ENCODE measurements at places on chromosomes 2 and 18.

GRCh38 chr18:68713796-68714195, 1.1 kb downstream of the TMX3 start:
- no peak for DNase-seq

GRCh38 chr2:21231985-21232384, 108.2 kb downstream of the TDRD15 start:
- DNase-seq: no peak

DNA sequence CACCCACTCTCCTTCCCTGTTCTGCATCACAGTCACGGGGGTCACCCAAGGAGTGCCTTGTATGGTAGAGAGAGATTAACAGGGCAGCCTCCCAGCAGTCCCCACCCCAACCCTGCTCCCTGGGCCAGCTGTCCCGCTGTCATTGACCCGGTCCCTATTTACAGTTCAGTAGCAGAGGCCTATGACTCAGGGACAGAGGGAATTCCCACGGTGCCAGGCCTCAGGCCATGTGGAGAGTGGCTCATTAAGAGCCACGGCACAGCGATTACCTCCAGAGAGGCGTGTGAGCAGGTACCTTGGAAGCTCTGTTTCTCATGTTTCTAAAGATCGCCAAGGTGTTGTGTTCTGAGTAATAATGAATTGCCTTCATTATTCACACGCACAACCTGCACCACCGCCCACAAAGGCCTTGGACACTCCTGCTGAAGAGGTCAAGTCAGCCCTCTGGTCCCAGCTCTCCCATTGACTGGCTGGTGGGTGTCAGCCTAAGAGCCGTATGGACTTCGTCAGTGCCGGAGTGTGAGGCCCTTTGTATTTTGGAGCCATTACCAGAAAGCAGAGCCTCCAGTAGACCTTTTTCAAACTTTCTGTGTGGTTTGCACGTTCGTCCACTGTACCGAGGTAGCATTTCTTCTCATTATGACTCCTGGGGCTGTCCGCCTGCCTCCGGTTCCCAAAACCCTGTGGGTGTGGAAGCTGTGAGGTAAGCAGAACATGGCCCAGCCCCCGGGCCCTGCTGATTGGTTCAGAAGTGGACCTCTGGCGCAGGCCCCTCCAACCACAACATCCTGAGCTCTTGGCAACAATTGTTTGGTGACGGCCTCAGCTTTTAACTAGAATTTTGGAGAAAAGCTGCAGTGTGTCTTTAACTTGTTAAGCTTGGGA, 47.0 kb downstream of the SERTAD2 start:
- DNase-seq: peak; percentile 80

- DNase-seq: no peak
These were observed 4.2 kb downstream of the TEX51 start for GRCh38 chr2:126902859-126903258.

GRCh38 chr18:22703883-22704585, 229.1 kb upstream of the RBBP8 start:
- DNase-seq: no peak

- DNase-seq: no peak
These were observed 296.5 kb upstream of the GYPC start for GRCh38 chr2:126359494-126359893.

GRCh38 chr2:222477962-222478608, 53.7 kb downstream of the SGPP2 start:
- DNase-seq: no peak

- no peak for DNase-seq
These were observed 103.9 kb upstream of the EPAS1 start for GRCh38 chr2:46193356-46193755.

- DNase-seq: no peak
These were observed 4.3 kb downstream of the SRBD1 start for GRCh38 chr2:45606796-45607195.

- no peak for DNase-seq
These were observed 150.4 kb downstream of the MTX2 start for GRCh38 chr2:176419591-176420071.

DNA sequence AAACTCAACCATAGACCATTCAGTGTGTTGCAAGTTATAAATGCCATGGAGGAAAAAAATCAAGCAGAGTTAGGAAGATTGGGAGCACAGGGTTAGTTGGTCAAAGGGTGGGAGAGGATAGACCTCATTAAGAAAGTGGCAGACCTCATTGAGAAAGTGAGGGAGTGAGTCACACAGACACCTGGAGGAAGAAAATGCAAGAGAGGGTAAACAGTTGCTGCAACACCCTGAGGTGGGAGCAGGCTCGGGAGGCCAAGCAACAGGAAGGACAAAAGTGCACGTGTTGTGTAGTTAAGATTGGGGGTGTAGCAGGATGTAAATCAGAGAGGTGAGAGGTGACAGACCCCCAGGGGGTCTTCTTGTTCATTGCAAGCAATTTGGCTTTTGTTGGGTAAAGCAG, 6.4 kb downstream of the IL1RL1 start:
- no peak for DNase-seq

- DNase-seq: peak; percentile 37
These were observed 93.3 kb upstream of the EML6 start for GRCh38 chr2:54629914-54630857.

DNA sequence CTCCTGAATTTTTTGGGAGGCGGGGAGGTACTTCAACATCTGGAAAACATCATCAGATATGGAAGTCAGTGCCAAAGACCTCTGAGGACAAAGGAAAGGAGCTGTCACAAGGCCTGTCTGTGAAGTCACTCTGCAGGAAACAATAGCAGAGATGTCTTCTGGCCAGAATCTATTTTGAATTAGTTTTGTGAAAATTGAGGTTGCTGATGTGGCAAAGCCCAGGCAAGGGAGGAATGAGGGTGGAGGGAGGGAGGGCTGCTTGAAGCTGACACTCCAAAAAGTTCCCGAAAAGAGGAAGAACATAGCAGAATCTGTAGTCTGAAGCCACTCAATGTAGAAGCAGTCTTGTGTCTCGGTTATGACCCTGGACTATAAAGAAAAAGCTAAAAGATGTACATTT, 151.1 kb upstream of the LHCGR start:
- DNase-seq: no peak

DNA sequence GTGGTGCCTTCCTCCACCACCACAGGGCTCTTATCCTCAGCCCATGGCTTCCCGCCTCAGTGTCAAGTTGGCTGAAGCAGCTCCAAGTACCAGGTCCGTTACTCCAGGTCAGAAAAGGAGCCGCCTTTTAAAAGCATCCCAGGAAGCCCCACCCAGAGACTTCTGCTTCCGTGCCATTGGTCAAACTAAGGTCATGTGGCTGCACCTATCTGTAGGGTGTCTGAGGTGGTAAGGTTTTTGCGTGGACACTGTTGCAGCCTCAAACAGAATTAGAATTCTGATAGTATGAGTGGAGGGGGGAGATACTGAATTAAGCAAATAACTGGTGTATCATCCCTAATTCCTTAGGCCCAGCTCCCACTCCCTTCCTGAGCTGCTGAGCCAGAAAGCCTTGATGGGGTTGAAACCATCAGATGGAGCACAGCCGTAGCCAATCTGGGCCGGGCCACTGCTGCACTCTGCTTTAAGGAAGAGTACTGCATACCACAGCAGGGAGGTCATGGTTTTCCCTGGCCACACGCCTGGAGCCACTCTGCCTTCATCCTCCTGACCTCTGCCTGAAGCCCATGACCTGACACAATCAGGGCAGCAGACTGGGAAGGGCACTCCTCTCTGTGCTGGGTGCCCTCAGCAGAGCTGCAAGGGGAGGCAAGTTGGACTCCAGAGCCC, 8.4 kb downstream of the TMEM247 start:
- no peak for DNase-seq

- no peak for DNase-seq
These were observed 104.5 kb downstream of the HDAC4 start for GRCh38 chr2:239296020-239296932.

DNA sequence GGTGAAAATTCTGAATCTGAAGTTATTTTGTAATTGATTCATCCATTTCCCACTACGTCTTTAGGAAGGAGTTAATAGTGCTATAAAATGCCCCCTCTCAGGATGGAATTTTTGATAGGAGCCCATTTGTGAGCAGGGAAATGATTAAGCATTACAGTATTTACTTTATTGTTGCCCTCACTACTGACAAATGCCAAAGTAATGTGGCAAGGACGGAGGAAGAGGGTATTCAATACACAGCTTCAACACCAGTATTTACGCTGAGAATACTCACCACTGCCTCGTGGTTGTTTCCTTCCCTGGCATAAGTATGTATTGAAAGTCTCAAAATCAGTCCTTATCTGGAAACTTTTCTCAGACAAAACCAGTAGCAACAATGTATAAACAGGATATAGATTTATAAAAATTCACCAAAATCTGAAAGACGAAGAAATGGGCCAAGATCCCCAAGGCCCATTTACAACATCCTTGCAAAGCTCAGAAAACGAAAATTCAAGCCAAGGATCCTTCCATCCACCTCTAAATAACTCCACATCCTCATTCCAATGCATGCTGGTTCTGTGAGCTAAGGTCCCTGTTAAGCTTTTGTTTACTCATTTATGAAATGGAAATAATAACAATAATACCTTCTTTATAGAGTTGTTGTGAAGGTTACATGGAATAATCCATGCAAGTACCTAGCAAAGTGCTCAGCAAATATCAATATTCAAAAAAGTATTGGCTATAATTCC, 29.3 kb downstream of the FEZ2 start:
- DNase-seq: no peak

GRCh38 chr2:104539649-104540048, 314.3 kb upstream of the POU3F3 start:
- DNase-seq: no peak

- DNase-seq: no peak
These were observed 433.7 kb upstream of the GYPC start for GRCh38 chr2:126222278-126222677.

DNA sequence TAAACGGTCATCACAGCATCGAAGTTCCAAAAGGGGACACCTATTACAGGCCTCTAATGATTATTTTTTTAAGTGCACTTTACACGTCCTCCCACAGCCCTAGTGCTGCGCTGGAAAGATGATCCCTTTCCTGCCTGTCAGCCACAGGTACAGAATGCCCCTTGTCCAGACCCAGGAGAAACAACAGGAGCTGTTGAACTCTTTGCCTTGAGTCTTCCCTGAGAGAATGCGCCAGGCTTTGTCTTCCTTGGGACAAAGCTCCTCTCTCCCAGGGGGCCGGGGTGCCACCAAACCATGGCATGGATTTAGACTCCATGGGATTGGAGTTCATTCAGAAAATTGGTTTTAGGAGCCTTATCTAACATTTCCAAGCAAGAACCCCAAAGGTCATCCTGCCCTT, 319.0 kb upstream of the SOX11 start:
- DNase-seq: no peak

DNA sequence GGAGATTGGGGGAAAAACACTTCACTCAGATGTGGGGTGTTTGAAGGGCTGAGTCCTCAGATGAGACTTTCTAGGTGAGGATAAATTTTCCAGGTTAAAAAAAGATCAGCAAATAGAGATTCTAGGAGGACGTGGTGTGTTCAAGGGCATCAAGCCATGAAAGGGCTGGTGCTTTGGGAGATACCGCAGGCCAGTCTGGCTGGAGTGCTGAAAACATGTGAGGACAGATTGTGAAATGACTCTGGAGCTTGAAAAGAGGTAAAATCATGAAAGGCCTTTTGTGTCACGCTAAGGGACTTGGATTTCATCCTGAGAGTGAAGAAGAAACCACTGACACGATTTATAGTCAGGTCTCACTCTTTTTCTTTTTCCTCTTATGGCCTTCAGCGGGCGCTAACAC, 320.5 kb downstream of the DPP10 start:
- DNase-seq: no peak

DNA sequence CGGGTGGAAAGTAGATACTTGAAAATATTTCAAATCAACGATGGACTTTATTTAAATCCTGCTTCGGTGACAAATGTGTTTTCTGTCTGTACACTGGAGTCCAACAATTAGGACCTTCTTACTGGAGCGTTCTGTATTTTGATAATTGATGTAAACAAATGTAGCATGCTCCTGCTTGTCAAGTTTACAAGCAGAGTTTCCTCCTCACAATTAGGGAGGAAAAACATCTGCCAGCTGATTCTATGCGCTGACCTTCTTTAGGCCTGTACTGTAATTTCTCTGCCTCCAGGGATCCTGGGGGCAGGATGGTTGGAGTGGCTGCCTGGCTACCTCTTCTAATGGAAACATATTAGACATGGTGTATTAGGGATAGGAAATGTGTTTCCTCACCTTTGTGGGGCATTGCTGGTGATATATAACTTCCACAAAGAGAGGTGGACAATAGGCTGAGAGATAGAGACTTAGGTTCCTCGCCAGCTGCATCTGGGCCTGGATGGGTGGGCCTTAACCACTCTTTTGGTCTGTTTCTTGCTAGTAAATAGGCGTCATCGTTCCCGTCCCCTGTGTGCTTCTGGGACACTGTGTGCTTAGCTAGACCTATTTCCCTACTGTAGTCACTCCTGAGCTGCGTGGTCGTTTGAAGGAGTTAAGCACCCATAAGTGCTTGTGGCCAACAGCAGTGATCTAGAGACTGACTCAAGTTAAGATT, 19.3 kb downstream of the GATA6 start:
- DNase-seq: no peak

- DNase-seq: no peak
These were observed 467.2 kb downstream of the LRRTM4 start for GRCh38 chr2:77054938-77055337.

DNA sequence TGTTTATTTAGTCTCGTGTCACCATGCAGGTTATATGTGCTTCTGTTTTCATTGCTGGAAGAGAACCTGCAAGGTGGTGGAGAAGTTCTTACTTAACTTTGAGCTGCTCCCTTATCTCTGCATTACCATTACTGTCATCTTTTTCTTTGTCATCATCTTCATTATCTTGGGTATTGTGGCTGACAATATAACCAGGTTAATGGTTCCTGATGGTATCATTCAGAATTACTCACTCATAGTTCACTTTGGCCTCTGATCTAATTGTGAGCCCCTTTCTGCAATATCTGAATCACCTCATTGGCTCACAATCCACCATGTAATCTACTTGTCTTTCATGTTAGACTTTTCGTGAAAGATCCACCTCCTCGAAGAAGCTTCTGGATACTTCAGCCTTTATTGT, 5.0 kb downstream of the CD28 start:
- DNase-seq: no peak

GRCh38 chr2:232418466-232419244, 12.0 kb downstream of the ALPG start:
- DNase-seq: no peak

DNA sequence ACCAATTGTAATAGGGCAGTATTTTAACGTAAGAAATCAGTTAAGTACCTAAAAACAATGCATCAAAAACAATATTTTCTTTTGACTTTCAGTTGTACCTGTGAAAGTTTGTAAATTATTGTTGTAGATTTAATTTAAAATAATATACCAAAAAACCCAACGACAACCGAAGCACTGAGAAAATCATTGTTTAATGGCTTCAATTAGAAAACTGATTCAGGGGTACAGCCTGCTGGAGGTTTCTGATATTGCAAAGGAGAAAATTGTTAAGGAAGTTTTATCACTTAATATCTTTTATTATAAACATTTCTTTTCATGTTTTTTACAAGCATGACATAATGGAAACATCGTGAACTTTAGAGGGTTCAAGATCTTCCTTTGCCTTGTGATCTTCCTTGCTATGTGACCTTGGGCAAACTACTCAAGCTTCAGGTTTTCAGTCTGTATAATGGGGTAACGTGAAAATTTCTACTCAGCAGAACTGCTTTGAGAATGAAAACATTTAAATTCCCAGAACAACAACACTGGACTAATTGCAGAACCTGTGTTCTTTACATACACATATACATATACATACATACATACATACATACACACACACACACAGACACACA, 76.3 kb upstream of the GLS start:
- DNase-seq: no peak

- no peak for DNase-seq
These were observed 77.4 kb downstream of the SLC39A10 start for GRCh38 chr2:195734395-195734794.

GRCh38 chr2:14632133-14632936, at the start of gene LRATD1:
Gene LRATD1 (plus strand): TSS chr2:14632717. CDS start chr2:14633980, 1,263 bp downstream.
- no peak for DNase-seq
